ENCODE measurements at places on chromosomes 3 and 15.

- DNase-seq, result no peak
Measured at GRCh38 chr15:66829551-66830121, 127.6 kb downstream of the SMAD6 start.

DNA sequence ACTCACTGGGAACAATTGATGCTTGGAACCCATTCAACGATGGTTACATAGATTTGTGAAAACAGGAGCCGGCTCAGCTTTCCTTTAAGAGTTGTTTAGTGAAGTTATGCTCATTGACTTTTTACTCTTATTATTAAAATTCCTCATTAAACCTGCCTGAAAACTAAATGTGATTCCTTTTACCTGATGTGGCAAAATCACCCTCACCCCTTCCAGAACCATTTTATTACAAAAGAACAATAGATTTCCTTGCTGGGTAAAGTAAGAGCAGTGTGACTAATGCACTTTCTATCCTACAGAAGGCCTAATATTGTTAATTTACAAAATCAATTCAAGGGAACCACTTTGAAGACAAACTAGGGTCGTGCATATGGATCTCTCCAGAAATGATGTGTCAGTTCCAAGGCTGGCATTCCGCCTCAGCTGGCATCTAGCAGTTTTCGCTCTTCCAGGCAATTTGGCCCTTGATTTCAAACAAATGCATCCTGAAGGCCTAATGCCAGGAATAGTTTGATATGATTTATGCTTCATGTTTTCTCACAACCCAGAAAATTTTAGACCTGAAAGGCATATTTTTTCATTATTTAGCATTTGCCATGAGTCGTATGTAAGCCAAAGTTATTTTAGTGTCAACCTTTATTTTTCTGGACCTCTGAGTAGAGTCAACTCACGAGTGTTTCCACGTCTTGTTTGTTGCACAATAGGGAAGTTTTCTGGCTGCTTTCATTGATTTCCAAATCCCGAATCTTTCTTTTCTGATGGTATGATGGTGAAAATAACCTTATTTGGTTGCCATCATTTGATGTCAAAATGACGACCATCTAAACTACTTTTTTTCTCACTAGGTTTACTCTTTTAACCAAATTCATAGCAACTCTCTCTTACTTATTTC lies 447.8 kb downstream of the MECOM start:
- no peak for DNase-seq

GRCh38 chr3:188607805-188608315 lies 453.9 kb downstream of the LPP start:
- DNase-seq, result no peak

GRCh38 chr3:179236669-179237301 lies 14.1 kb downstream of the KCNMB3 start:
- DNase-seq, result no peak

DNA sequence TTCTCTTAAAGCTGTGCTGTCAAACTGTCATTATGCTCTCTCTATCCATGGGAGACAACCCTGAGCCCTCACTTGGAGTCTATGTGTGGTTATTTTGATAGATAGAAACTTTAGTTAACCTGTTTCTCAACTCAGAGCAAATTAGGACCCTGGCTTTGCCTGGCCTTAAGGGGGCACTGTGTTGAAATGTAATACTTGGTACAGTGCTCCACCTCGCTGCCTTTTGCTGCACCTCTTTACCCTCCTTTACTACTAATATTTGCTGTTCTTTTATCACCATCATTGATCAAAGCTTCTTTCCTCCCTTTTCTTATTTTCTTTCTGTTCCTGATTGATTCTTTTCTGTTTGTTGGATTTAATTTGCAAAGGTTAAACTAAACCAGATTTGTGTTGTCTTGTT lies 34.3 kb downstream of the STT3B start:
- no peak for DNase-seq

- no peak for DNase-seq
Measured at GRCh38 chr3:112736386-112736785, 95.4 kb upstream of the CCDC80 start.

DNA sequence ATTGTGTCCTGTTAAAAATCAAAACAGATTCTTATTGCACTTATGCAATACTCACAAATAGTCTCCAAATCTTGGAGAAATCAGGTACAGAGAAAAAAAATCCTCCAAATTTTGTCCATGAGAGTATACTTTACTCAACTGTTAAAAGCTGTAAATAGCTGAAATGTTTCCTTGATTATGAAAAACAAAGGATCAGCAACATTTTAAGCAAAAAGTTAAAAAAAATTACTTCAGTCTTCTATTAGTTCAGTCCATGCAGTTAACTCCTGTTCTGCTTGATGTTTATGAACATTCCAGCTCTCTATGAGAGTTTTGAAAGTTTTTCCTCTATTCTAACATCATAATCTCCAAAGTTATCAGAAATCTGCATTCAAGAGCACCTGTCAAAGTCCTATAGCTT lies 22.8 kb upstream of the ZNF80 start:
- no peak for DNase-seq

DNA sequence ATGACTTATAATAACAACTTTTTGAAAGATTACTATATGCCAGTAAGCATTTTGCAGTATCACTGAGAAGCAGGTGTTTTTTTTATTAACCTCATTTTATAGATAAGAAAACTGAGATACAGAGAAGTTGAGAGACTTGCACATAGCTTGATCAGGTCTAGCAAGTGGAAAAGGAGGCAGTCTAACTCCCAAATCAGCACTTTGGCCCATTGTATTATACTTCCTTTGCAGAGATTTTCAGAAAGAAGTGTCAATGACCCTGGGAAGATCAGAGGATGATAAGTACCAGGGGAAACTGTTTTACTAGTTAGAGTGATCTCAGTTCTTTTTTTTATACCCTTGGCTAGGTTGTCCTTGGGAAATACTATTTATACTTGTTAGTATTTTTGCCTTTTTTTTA lies 358.7 kb downstream of the SQOR start:
- no peak for DNase-seq

- DNase-seq, result no peak
Measured at GRCh38 chr3:65561617-65562016, 477.1 kb downstream of the MAGI1 start.

DNA sequence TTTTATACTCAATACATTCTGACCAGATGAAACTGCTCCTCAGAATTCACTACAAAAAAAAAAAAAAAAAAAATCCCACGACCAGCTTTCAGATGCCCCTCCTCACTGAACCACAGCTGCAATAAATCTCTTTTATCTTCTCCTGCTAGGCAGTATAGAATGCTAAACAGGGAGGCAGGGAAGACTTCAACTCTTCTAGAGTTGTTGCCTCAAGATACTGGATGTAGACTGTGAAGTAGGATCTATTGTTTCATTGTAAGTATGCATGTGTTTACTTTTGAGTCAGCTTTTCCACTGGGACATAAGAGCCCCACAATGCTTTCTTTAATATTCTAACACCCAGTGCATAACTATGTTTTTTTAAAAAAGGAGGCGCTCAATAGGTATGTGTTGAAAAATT lies 401.4 kb downstream of the TBL1XR1 start:
- no peak for DNase-seq

- no peak for DNase-seq
Measured at GRCh38 chr3:7651274-7651673, 790.4 kb downstream of the GRM7 start.

DNA sequence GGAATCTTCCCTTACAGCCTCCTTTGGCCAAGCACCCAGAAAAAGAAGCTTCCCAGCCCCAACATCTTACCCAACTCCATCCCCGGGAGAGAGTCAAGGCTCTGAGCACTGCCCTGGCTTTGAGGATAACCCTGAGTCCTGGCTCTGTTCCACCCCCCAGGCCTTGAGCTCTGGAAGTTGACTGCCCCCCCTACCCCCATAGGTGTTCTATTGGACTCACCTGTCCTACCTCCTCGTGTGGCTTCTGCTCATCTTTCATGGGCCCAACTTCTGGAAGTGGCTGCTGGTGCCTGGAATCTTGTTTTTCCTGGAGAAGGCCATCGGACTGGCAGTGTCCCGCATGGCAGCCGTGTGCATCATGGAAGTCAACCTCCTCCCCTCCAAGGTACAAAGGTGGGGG lies 22.3 kb downstream of the NOX5 start:
- DNase-seq, result no peak

GRCh38 chr15:26028086-26028740 lies 165.1 kb upstream of the ATP10A start:
- DNase-seq, result no peak

- DNase-seq, result peak; percentile 38
Measured at GRCh38 chr15:73240866-73241499, 127.8 kb downstream of the HCN4 start.

DNA sequence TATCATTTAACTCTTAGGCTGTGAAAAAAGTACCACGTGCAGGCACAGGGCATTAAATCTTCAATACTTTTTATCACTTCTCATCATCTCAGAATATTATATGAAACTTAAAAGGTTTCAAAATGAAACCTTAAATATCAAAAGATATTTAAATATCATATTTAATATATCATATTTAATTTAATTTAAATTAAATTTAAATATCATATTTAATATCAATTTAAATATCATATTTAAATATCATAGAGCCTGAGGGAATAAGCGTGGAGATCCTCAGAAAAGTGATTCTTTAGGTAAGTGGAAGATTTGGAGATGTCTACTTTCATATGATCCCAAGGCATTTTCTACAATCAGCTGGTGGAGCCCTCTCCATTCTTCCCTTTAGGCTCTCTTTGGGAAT lies 716.6 kb downstream of the OTOL1 start:
- no peak for DNase-seq

GRCh38 chr3:126342211-126342610 lies 15.0 kb downstream of the KLF15 start:
- no peak for DNase-seq

DNA sequence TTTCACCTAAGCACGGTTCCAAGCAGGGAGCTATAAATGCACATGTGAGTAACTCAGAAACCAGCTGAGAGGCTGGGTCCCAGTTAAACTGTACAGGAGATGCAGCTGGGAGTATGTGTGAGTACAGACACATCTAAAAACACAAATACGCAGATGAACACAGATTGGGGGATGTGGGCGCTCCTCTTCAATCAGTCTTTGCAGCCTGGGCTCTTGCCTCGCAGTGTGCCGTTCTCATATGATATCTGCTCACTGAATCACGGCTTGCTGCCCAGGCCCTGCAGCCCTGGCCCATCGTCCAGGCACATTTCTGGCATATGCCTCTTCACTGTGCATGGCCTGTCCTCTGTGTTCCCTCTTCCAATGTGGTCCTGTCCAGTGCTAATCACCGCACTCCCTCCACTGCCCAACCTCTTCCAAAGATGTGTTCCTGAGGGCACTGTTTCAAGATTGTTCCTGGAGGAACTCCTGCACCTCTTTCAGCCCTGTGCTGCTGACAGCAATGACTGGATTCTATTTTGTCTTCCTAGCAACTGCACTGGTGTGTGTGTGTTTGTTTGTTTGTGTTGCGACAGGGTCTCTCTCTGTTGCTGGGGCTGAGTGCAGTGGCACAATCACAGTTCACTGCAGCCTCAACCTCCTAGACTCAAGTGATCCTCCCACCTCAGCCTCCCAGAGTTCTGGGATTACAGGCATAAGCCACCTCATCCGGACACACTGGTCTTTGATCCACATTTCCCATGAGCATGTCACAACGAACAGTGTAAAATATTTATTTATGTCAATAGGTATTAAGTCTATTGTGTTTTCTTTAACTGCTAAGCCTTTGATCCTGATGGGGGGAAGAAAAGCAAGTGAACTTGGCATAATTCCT lies 17.0 kb downstream of the CA12 start:
- DNase-seq, result no peak

GRCh38 chr3:180626844-180627243 lies 24.9 kb downstream of the TTC14 start:
- DNase-seq, result no peak

DNA sequence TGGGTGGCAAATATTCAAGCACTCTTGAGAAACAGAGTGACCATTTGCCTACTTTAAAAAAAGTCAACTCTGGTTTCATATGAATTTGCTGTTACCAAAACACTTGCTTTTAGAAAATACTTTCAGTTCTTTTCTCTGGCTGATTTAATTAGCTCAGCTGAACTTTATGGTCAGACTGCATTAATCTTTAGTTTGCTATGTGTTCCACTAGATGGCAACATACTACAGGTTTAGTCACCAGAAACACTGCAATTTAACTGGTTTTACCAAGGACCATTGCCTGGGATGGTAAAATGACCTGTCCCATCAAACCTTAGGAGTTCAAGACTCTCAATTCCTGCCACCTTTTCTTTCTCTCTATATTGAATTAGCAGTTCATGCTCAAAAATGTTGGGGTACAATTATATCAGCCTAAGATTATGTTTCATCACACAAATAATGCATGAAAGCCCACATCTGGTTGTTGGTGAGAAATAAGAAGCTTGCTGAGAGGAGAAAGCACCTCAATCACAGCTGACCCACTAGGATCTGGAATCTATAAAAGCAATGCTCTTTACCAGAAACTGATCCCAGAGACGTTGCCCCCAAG lies 14.2 kb downstream of the EIF4E3 start:
- DNase-seq, result no peak

DNA sequence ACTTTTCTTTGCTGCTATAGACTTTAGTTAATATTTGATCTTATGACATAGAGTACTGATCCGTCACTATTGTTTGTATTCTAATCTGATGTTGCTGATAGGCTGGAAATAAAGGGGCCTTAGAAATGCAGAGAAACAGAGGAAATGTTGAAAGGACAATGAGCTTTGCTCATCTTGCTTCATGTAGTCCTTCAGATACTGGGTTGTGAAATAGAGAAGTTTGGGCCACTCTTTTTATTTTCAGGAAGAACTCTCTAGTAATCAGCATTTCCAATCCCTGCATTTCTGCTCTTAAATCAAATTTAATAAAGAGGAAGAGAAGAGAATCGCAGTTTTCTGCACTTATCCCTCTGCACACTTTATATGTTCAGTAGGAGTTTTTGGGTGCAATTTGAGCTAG lies 192.8 kb upstream of the THBS1 start:
- DNase-seq, result no peak

DNA sequence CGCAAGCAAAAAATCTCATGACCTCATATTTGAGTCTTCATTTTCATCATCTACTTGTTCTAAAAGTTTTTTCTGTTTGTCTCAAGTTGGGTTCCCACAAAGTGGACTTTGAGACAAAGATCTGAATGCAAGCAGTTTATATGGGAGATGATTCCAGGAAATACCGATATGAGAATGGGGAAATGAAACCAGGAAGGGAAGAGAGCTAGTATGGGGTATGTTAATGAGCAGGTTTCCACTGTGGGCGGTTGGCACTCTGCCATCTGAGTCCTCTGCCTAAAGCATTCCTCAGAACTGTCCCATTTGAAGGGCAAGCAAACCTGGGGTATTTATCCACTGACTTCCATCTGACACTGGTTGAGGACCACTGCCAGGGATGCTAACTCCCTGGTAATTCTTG lies 8.8 kb downstream of the ADPRH start:
- DNase-seq, result no peak

DNA sequence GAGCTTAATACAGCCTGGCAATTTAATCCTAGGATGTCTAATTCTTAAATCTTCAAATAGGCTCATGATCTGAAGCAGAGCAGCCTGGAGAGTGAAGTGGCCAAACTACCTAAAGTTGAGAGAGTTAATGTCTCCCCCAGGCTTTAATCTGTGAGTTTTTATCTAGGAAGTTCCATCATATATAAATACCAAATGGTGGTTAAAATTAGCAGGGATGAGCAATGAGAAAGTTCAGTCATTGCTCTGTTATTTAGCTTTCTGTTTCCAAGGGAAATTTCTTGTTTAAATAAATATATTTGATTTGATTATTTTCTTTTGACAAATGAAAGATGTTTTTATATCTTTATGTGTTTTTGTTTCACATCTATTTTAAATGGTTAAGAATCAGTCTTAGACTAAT lies 274.4 kb upstream of the UMPS start:
- no peak for DNase-seq

- no peak for DNase-seq
Measured at GRCh38 chr3:12135029-12135657, 23.6 kb downstream of the TIMP4 start.

GRCh38 chr3:157534725-157535161 lies 31.5 kb upstream of the VEPH1 start:
- DNase-seq, result no peak
